ENCODE measurements at places on chromosomes 3 and 15.

- no peak for DNase-seq
These were observed 99.3 kb downstream of the GADL1 start for GRCh38 chr3:30795176-30795575.

GRCh38 chr3:80338366-80338765, 570.6 kb upstream of the ROBO1 start:
- DNase-seq: no peak

DNA sequence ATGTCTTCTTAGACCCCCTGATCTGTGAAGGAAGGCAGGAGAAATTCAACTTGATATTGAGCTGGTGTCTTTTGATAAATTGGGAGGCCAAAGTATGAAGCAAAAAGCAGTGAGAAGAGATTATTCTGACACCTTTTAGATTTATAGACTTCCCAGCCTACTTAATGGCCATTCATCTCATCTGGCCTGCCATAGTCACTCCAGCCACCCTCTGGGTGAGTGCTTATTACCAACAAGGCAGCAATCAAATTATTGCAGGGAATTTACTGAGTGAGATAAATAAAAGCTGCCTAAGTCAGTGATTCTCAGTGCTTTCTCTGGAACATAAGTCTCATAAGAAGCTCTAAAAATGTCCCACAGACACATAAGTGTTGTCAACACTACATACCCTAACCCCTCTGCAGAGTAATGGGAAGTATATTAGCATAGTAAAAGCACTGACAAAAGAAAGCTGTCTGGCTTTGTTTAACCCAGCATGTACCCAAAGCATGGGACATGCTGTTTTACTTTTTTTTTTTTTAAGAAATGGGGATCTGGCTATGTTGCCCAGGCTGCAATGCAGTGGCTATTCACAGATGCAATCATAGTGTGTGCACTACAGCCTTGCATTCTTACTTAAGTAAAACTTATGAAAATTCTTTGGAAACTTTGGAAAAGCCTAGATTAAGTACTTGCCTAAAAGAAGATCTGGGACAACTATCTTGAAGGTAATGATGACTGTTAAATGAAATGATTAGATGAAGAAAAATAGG, 725.3 kb downstream of the TUSC7 start:
- peak; percentile 53 for DNase-seq

GRCh38 chr15:69929905-69930630, 167.6 kb downstream of the TLE3 start:
- DNase-seq: no peak

DNA sequence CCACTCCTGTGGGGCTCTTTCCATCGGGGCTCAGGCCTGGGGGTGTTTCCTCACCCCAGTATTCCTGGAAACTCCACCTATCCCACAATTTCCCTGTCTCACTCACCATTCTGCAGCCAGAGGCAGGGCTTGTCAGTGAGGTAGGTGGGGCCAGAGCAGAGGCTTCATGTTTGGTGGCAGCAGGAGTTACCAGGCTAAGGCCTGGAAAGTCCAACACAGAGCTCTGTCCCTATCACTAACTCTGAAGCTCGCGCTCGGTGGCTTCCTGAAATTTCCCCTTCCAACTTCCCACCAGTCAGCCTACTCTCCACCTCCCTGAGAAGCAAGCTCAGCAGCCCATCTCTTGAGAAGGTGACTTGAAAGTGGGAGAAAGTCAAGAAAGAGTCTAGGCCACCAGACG, 44.2 kb downstream of the CDC25A start:
- no peak for DNase-seq

GRCh38 chr15:32682569-32682968, 35.2 kb upstream of the GREM1 start:
- no peak for DNase-seq

GRCh38 chr3:45002720-45003119, 23.4 kb upstream of the CLEC3B start:
- no peak for DNase-seq

DNA sequence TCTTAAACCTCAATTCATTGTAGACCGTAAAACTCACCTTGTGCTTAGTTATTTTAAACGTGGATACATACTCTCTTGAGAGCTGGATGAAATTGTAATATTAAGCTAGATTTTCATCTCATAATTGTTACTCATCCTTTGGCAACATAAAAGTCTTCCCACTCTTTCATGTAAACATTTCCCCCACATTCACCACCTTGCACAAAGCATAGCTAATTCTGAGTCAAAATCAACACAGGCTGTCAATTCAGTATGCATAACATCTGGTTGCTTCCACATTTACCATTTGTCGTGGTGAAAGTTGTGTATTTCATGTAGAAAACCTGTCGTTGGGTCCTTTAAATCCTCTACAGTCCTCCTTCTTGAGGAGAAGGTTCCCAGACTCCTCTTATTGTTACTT, 524.6 kb downstream of the OTOL1 start:
- DNase-seq: no peak

- DNase-seq: no peak
These were observed 17.1 kb downstream of the GBE1 start for GRCh38 chr3:81744366-81744765.

DNA sequence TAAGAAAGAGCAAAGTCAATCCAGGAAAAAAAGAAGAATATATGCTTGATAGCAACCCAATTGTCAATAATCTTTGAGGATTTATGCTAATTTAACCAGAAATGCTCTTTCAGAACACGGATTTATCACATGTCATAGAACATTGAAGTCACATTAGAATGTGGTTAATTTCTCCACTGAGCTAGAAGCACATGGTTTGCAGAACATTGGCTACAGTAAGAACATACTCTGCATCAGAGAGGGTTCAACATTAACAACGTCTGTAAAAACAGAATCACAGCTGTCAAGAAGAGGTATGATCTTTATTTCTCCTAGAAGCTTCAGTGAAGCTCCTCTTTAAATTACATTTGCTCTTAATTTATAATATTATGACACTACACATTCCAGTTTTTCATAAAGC, 619.7 kb upstream of the AGTR1 start:
- no peak for DNase-seq

GRCh38 chr3:66336333-66336766, 115.5 kb downstream of the SLC25A26 start:
- no peak for DNase-seq

DNA sequence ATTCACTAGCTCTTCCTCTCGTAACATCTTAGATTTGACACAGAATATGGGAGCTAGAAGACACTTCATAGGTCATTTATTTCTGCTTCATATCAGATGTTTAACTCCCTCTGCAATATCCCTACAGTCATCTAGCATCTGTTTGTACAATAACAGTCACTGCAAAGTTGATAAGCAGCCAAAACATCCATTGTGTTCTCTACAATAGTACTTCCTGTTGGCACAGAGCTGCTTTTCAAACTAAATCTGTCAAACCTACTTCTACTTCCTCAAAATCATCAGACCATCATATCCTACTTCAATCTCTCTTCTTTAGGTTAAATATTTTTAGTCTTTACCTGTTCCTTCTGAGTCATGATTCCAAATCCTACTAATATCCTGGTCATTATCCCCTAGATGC, 233.2 kb downstream of the FGF12 start:
- DNase-seq: no peak

GRCh38 chr3:169865176-169865767, 4.5 kb downstream of the LRRC31 start:
- no peak for DNase-seq

GRCh38 chr3:116569611-116570010, 124.3 kb upstream of the LSAMP start:
- DNase-seq: no peak

- DNase-seq: no peak
These were observed 30.5 kb downstream of the HERC1 start for GRCh38 chr15:63803106-63803886.

- DNase-seq: no peak
These were observed 83.1 kb downstream of the DNAJB8 start for GRCh38 chr3:128383316-128384235.

- DNase-seq: no peak
These were observed 455.6 kb upstream of the RARB start for GRCh38 chr3:24972491-24972890.

DNA sequence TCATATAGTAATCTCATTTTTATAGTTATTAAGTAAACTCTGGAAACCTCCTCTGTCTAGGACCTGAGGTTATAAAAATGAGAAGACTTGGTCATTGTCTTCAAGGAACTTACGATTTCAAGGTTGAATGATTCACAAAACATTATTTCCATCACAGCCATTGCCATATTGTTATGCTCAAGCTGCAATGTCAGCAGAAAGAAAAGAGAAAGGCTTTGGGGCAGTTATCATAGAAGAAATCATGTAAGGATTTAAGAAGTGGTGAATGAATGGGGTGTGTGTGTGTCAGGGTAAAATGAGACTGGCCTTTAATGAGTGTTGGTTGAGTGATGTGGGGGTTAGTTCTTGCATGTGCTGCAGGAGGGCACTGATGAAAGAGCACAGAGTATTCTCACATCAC, 346.8 kb downstream of the SQOR start:
- DNase-seq: no peak

- DNase-seq: no peak
These were observed 33.5 kb downstream of the RASGRF1 start for GRCh38 chr15:79057050-79057449.
